ENCODE measurements at places on chromosomes 3 and 15. TPM values are rescaled to one million over a fixed set of nuclear protein-coding genes. Genes with fewer than 3 reads are reported as not detected.
A peak's percentile ranks its signal among the peaks of the same experiment; 100 is the strongest.

DNA sequence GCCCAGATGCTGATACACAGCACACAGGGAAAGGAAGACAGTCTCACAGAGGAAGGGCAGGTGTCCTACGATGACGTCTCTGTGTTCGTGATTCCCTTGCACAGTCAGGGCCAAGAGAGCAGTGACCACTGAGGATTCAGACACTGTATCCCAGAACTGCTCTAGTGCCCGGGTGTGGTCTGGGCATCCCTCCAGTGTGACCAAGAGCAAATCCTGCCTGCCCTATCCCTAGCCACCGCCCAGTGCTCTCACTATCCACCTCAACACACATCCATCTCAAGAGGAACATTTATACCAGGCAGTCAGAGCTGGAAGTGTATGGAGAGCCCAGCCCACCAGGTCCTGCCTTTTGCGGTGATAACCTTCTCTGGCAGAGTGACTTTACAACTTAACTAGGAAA lies 4.1 kb downstream of the PPM1M start:
- no peak overlapping the region for H3K27ac ChIP-seq
- H3K4me1 ChIP-seq: peaks cover 5% of the 10 kb centered on the region
- H3K36me3 ChIP-seq: peaks cover 3% of the 10 kb centered on the region
- no peaks in the 10 kb centered on the region for H3K27me3 ChIP-seq

GRCh38 chr15:41895957-41896356 lies 2.1 kb upstream of the SPTBN5 start:
- DNase-seq: no peak
- peak overlapping the region; percentile 34 for H3K27ac ChIP-seq
- H3K27me3 ChIP-seq: no peaks in the 10 kb centered on the region
- no peaks in the 10 kb centered on the region for H3K4me1 ChIP-seq
- H3K36me3 ChIP-seq: no peaks in the 10 kb centered on the region
- H3K4me3 ChIP-seq: no peak overlapping the region

- H3K4me3 ChIP-seq: no peak overlapping the region
- H3K36me3 ChIP-seq: no peaks in the 10 kb centered on the region
- no peak overlapping the region for H3K27ac ChIP-seq
- H3K4me1 ChIP-seq: no peaks in the 10 kb centered on the region
These were observed 38.9 kb downstream of the RBMS3 start for GRCh38 chr3:29319798-29320197.

DNA sequence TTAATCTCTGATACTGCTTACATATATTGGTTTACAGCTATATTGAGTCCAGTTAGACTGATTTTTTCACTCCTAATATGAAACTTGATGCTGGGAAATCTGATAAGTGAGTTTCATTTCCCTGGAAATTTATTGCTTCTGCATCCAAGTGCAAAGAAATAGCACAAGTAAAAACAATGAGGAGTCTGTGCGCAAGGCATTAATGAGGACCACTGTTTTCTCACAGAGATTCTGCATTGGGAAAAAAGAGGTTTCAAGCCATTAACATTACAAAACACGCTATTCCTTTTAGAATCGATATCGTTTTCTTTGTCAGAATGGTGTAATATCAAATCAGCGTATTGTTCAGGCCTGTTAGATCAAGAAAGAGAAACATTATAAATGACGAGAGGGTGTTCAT lies 723.3 kb upstream of the ARRDC4 start:
- H3K27me3 ChIP-seq: no peaks in the 10 kb centered on the region
- no peaks in the 10 kb centered on the region for H3K4me1 ChIP-seq
- DNase-seq: no peak
- no peaks in the 10 kb centered on the region for H3K36me3 ChIP-seq
- no peak overlapping the region for H3K4me3 ChIP-seq
- no peak overlapping the region for H3K27ac ChIP-seq

Gene MCF2L2
- total RNA-seq: 4.6 TPM

Gene MAP1A
- 0.88 TPM for total RNA-seq

Gene ST8SIA2
- not detected for total RNA-seq

Gene MAGI1
- total RNA-seq: 63.6 TPM

Measured in Caco-2 (cell line).